ENCODE measurements at places on chromosomes 5 and 9. TPM values are rescaled to one million over a fixed set of nuclear protein-coding genes. Genes with fewer than 3 reads are reported as not detected.

PARP8 gene
- total RNA-seq = 0.11 TPM

TCOF1 gene
- total RNA-seq = 74.3 TPM

MEIKIN gene
- total RNA-seq = not detected

DNAH5 gene
- 1.8 TPM for total RNA-seq

ADGRD2 gene
- total RNA-seq = not detected

MYORG gene
- 3.3 TPM for total RNA-seq

GPR150 gene
- total RNA-seq = not detected

ALDH1A1 gene
- total RNA-seq = 5,595 TPM

ZNF366 gene
- not detected for total RNA-seq

CKMT2 gene
- total RNA-seq = not detected

C9orf50 gene
- not detected for total RNA-seq

PCDHB11 gene
- total RNA-seq = 0.11 TPM

GABBR2 gene
- 0.15 TPM for total RNA-seq

IL33 gene
- total RNA-seq = not detected

SPATA31E1 gene
- not detected for total RNA-seq

MATR3 gene
- total RNA-seq = 145 TPM

PCDHGA8 gene
- 0.07 TPM for total RNA-seq

MOCS2 gene
- total RNA-seq = 34.5 TPM

TSSK1B gene
- not detected for total RNA-seq

ST8SIA4 gene
- total RNA-seq = 0.58 TPM

PLEKHG4B gene
- 1.2 TPM for total RNA-seq

SOHLH1 gene
- total RNA-seq = not detected

ECSCR gene
- total RNA-seq = not detected

IFNA8 gene
- total RNA-seq = not detected

SLC23A1 gene
- total RNA-seq = 1.9 TPM
